ENCODE measurements at places on chromosomes 12 and 14.

GRCh38 chr12:5047094-5047493 is 3.4 kb downstream of the KCNA5 start:
- no peak for DNase-seq

GRCh38 chr12:26748741-26749431 is 84.1 kb downstream of the ITPR2 start:
- DNase-seq, result peak; percentile 60

DNA sequence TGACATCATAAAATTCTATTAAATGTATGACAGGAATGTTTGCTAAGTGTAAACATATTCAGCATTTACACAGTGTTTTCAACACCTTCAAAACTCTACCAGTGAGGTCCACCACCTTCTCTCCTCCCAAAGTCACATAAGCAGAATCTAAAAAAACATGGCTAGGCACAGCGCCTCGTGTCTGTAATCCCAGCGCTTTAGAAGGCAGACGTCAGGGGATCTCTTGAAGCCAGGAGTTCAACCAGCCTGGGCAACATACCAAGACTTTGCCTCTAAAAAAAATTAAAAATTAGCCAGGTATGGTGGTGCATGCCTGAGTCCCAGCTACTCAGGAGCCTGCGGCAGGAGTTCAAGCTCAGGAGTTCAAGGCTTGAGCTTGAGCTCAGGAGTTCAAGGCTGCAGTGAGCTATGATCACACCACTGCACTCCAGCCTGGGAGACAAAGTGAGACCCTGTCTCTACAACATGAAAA is 30.0 kb downstream of the NUMB start:
- DNase-seq, result no peak

- peak; percentile 85 for DNase-seq
Measured at GRCh38 chr12:50620109-50620977, 115.6 kb downstream of the DIP2B start.

- DNase-seq, result peak; percentile 91
Measured at GRCh38 chr14:89667983-89668382, 250.9 kb upstream of the FOXN3 start.

DNA sequence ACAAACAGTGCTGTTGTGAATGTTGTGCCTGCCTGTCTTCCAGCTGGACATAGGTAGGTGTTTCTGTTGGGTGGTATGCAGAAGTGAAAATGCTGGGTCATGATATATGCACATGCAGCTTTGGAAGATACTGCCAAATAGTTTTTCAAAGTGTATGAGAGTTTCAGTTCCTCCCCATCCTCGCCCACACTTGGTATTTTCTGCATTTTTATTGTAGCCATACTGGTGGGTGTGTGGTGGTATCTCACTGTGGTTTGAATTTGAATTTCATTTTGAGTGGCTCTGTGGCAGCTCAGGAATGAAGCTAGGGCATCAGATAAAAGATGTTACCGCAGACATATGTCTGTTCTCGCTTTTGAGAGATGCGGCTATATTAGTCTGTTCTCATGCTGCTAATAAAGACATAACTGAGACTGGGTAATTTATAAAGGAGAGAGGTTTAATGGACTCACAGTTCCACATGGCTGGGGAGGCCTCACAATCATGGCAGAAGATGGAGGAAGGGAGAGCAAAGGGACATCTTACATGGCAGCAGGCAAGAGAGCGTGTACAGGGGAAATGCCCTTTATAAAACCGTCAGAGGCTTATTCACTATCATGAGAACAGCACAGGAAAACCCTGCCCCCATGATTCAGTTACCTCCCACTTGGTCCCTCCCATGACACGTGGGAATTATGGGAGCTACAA is 183.1 kb downstream of the CAND1 start:
- DNase-seq, result no peak

GRCh38 chr14:21098076-21098891 is at the start of gene ZNF219:
ZNF219 (minus strand) TSS chr14:21098655; CDS start chr14:21093591, 5,064 bp downstream.
- peak; percentile 30 for DNase-seq

DNA sequence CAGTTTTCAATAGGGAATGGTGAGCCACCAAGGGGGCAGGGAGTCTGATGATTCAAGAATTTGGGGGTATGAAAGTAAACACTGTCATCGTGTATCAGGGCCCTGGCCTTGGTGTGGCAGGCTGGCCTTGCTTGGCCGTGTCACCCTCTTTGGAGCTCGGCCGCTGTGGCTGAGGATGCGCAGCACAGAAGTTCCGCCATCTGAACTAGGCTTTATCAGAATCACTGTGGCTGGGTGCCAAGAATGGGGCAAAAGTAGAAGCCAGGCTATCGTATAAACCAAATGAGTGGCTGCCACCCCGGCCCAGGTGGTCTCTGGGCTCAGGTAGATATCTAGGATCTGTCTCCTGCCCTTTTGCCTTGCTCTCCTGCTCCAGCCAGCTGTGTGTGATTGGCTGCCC is 137.4 kb downstream of the PAPOLA start:
- DNase-seq, result no peak

DNA sequence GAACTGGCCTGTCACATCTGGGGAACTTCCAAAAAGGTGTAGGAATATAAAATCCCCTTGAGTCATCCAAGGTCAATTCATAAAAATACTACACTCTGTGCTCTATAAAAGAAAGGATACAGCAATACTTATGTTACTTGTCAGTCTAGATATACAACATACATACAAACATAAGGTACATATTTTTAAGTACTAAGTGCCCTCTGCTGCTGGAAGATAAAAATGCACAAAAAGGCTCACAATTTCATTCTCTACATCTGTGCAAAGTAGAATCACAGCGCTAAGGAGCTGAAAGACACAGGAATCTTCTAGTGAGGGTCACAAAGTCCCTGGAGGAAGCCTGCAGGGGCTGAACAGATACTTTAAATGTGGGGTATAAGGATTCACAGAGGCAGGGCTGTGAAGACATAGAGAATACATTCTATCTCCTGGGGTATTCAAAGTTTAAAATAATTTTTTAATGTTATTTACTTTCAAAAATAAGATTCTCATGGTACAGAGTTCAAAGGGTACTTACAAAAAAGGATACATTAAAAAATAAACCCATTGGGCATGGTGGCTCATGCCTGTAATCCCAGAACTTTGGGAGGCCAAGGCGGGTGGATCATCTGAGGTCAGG is 10.2 kb upstream of the GOLGA5 start:
- peak; percentile 82 for DNase-seq

GRCh38 chr12:109592905-109593272 is 19.3 kb downstream of the MVK start:
- no peak for DNase-seq

DNA sequence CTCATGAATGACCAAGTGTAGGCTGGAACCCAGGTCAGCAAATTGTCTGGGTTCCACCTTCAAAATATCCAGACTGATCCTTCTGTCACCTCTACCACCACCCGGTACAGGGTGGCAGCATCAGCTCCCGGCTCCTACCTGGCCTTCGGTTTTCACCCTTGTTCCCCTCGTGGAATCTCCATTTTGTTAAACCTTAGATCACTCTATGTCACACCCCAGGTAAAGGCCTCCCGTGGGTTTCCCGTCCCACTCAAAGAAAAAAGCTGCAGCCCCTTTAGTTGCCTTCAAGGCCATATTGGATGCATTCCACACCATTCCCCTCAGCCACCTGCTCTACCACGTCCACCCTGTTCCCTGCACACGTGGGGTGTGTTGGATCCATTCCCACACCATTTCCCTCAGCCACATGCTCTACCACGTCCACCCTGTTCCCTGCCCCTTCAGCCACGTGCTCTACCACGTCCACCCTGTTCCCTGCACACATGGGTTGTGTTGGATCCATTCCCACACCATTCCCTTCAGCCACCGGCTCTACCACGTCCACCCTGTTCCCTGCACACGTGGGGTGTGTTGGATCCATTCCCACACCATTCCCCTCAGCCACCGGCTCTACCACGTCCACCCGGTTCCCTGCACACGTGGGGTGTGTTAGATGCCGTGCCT is 23.8 kb downstream of the SLC6A13 start:
- no peak for DNase-seq

DNA sequence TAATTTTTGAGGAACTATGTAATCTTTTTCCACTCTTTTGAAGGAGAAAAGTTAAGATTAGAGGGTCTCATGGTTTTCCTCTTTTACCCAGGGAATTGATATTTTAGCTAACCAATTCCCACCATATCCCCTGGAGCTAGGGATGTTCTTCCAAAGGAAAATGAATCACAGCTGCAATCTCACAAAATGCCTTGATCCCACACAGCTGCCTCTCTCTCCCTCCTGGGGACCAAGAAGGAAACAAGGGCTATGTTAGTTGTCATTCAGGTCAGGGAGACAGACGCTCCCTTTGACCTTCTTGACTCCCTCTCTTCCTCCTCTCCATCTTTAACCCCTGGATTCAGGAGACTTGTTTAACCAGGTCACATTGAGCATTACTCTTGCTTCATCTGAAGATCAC is 9.5 kb downstream of the DCN start:
- no peak for DNase-seq

- no peak for DNase-seq
Measured at GRCh38 chr12:114445401-114446323, 39.7 kb upstream of the TBX5 start.

DNA sequence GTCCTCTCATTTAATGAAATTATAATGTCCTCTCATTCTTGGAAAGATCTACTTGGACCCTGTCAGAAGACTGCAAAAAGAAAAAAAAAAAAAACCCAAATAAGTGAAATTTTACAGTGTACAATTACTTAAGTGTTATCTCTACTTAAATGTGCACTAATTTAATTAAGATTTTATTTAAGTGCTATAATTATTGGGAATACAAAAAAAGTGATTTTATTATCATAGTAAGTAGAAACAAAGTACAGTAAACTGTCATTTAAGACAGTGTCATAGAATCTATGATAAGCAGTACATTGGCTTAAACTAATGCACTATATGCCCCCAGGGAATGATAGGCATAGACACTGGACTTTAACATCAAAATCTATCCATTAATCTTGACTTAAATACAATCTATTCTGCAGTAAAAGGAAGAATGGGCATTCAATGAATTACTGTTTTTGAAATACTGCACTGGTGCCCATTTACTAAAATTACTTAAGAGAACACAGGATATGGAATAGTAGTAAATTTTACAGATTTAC is 23.3 kb downstream of the INSM2 start:
- DNase-seq, result no peak

GRCh38 chr12:100189636-100190394 is 10.8 kb upstream of the ACTR6 start:
- no peak for DNase-seq

DNA sequence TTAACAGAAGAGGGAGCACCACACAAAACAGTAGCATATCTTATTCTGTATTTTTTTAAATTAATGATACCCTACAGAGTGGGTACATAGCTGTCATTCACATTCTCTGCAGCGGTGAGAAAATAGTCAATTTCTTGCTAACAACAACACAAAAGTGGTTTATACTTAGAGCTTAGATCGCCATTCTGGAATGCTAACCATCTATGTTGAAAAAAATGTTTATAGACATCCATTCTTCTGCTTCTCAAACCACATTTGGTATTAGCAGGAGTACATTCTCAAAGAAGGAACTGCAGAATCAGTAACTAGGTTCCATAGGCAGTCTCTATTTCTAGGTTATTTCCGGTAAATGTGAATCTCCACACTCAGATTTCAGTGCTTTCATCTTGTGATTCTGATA is 185.9 kb downstream of the PPFIA2 start:
- peak; percentile 14 for DNase-seq

GRCh38 chr14:78356391-78356790 is 186.2 kb downstream of the NRXN3 start:
- no peak for DNase-seq

DNA sequence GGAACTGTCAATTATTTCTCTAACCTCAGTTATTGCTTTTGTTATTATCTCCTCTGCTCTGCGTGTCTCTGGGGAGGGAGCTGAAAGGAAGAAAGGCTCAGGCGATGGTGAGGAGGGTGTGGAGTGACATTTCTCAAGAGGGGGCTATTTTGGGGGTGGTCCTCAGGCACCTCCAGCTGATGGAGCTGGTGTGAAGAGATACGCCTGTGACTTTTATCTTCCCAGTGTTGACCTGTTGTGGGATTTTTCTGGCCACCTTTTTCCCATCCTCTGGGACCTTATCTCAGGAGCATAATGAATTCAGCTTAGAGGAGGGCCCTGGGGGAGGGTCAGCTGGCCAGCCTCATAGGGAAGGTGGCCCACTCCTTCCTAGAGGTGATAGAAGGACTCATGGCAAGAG is 26.4 kb downstream of the KCNA5 start:
- DNase-seq, result no peak

GRCh38 chr12:18850752-18851151 is 112.8 kb downstream of the CAPZA3 start:
- DNase-seq, result no peak

GRCh38 chr12:131348231-131348630 is 362.7 kb upstream of the SFSWAP start:
- DNase-seq, result no peak

- no peak for DNase-seq
Measured at GRCh38 chr12:22635812-22636211, 10.8 kb downstream of the ETNK1 start.

GRCh38 chr12:115507951-115508722 is 769.4 kb downstream of the MED13L start:
- no peak for DNase-seq

- DNase-seq, result no peak
Measured at GRCh38 chr14:25832585-25832984, 765.2 kb downstream of the NOVA1 start.

- no peak for DNase-seq
Measured at GRCh38 chr14:22384974-22385526, 204.0 kb downstream of the DAD1 start.

- no peak for DNase-seq
Measured at GRCh38 chr12:4157122-4157521, 116.4 kb upstream of the CCND2 start.

DNA sequence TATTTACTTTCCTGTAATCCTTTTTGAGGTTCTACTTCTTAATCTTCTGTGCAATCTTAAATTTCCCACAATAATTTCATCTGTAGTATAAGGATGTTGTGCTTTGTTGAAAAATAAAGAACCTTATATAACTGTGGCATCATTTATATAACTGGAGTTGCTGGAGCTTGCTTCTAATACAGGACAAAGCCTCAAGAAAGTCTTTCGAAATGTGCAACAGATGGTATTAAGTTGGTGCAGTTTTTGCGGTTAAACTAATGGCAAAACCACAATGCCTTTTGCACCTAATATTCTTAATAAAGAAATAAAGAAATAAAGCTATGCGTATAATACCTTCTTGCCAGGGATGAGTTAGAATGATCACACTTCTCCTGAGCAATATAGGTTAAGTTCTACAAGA is 180.0 kb downstream of the KITLG start:
- DNase-seq, result no peak

DNA sequence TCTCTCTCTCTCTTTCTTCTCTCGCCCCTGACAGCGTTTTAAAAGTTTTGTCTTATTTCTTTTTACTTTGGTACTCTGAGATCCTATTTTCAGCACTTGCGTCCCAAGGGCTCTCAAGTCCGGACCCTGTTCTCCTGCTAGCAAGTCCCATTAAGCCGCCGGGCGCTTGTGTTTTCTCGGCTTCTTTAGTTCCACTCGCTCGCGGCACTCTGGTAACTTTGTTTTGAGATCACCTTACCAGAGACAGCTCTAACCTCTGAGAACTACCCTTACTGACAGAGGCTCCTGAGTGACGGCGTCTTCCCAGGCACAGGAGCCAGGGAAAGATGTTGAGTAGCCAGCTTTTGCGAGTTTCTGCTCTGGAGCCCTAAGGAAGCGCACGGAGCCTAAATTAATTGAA is 2.7 kb upstream of the MYF5 start:
- DNase-seq, result peak; percentile 43

- no peak for DNase-seq
Measured at GRCh38 chr12:60066655-60067054, 470.8 kb downstream of the SLC16A7 start.

Measured in fibroblast of lung (primary cell).